ENCODE measurements at places on chromosomes 2 and 18. TPM values are rescaled to one million over a fixed set of nuclear protein-coding genes. Genes with fewer than 3 reads are reported as not detected.

- DNase-seq: no peak
Measured at GRCh38 chr18:44880170-44880569, 199.5 kb downstream of the SETBP1 start.

GRCh38 chr2:163185160-163185559 lies 346.6 kb upstream of the KCNH7 start:
- DNase-seq: no peak

ORC4 gene
- polyA plus RNA-seq: 15.1 TPM

C2orf66 gene
- polyA plus RNA-seq: not detected
